Activated CD4-positive, alpha-beta T cell treated with anti-CD3 and anti-CD28 coated beads for 36 hours (primary cell): ENCODE measurements at places on chromosomes 13 and 19. TPM values are rescaled to one million over a fixed set of nuclear protein-coding genes. Genes with fewer than 3 reads are reported as not detected.

- no peaks in the 10 kb centered on the region for H3K27me3 ChIP-seq
Measured at GRCh38 chr13:32530841-32531253, 7.7 kb downstream of the N4BP2L2 start.

DNA sequence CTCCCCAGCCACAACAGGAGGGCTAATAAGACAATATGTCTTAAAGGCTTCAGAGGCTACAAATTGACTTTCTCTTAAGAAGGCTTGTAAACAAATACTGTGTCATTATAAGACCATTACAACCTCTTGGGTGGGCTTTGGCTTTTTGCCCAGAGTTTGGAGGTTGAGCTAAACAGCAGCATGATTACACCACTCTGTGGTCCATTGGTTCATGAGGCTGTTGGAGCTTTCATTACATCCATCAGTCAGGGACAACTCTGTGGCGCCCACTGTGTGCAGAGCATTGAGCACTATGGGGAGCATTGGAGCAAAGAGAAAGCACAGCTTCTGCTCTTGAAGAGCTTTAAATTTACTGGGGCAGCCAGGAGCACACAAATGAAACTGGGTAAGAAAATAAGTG is 75.9 kb downstream of the TNFSF11 start:
- H3K4me3 ChIP-seq, result no peak overlapping the region
- peaks cover 20% of the 10 kb centered on the region for H3K27me3 ChIP-seq
- H3K27ac ChIP-seq, result no peak overlapping the region
- H3K4me1 ChIP-seq, result no peaks in the 10 kb centered on the region
- no peaks in the 10 kb centered on the region for H3K36me3 ChIP-seq

- no peak overlapping the region for H3K27ac ChIP-seq
- DNase-seq, result no peak
- H3K27me3 ChIP-seq, result no peaks in the 10 kb centered on the region
- H3K4me3 ChIP-seq, result no peak overlapping the region
Measured at GRCh38 chr13:83819156-83819555, 63.1 kb downstream of the SLITRK1 start.

DNA sequence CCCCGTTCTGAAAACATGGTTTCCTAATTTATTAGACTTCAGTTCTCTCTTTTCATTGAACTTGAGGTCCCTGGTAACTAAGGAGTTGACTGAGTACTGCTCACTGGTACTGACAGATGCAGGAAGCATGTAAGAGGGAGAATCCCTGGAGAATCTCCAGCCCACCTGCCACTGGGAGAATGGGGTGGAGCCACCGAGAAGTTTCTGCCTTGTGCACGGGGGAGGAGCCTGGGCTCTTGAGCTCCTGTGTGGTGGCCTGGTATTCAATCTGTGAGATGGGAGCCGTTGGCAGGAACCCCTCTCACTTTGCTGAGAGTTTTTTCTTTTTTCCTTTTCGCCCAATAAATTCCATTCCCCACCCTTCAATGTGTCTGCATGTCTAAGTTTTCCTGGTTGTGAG is 13.2 kb upstream of the AKAP11 start:
- DNase-seq, result no peak
- H3K4me1 ChIP-seq, result peaks cover 4% of the 10 kb centered on the region
- no peak overlapping the region for H3K4me3 ChIP-seq
- H3K36me3 ChIP-seq, result no peaks in the 10 kb centered on the region
- no peak overlapping the region for H3K27ac ChIP-seq

DNA sequence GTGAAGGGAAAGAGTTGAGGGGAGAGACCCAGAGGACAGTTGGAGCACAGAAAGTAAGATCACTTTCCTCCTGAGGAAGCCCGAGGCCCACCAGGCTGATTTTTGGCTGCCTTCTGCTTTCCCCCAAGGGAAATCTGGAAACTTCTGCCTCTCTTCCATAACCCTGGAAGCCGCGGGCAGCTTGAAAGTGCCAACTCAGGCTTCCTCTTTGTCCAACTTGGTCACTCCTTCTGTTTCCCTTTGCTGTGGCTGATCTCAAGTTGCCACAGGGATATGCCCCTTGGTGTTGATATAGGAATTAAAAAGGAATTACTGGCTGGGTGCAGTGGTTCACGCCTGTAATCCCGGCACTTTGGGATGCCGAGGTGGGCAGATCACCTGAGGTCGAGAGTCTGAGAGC is 5.7 kb upstream of the CD70 start:
- no peaks in the 10 kb centered on the region for H3K36me3 ChIP-seq
- peaks cover 19% of the 10 kb centered on the region for H3K27me3 ChIP-seq
- H3K27ac ChIP-seq, result no peak overlapping the region

GRCh38 chr13:83980331-83980730 is 98.1 kb upstream of the SLITRK1 start:
- no peaks in the 10 kb centered on the region for H3K27me3 ChIP-seq
- no peaks in the 10 kb centered on the region for H3K36me3 ChIP-seq
- no peak overlapping the region for H3K4me3 ChIP-seq
- no peak for DNase-seq
- H3K4me1 ChIP-seq, result peaks cover 5% of the 10 kb centered on the region

DNA sequence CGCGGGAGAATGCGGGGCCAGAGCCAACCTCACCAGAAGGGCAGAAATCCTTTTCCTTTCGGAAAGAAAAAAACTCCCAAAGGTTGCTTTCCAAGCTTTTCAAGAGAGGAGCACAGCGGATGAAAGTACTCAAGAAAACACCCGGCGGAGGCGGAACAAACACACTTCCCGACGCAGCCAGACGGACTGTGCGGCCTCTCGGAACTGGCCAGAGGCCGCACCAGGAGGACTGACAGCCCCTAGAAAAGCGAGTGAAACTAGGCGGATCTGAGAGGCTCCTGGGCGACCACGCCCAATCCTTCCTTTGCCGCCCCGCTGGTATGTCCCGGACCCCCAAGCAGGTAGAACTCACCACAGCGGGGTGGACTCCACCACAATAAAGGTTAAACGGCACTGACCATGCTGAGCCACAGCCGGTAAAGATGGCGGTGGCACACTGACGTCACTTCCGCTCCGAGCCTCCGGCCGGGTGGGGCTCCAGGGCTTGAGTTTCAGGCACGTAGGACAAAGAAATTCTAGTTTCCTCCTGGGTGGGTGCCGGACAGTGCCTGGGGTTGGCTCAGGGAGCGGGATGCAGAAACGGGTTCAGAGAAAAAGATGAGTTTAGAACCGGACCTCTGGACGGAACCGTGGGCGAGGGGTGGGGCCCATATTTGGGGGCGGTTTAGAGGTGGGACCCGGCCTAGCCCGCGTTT is at the start of gene ZNF562:
Gene ZNF562, minus strand, starts transcription at position 438 of the 695 bp plus-strand sequence. CDS start 14,356 bp downstream, outside the sequence.
- no peaks in the 10 kb centered on the region for H3K27me3 ChIP-seq
- H3K4me1 ChIP-seq, result peaks cover 30% of the 10 kb centered on the region
- DNase-seq, result peak; percentile 91
- peak within 1 kb of the TSS; percentile 94 for H3K4me3 ChIP-seq
- peak within 1 kb of the TSS; percentile 97 for H3K27ac ChIP-seq

DNA sequence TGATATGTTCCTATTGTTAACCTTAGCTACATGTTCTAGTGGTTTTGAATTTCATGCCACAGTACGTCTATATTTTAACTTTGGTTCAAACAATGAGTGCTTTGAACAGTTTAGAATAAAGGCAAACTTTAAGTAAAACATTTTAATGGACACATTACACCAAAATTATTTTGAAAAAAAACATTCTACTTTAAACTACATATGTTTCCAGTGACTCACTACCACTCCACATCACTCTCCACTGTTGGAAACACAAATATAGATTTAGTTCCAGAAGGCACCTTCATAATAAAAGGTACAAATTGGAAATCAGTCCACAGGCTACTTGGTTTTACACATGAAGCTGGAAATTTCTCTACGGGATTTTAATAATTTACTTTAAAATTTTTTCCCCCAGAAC is 373.5 kb downstream of the MYO16 start:
- no peak overlapping the region for H3K4me3 ChIP-seq
- no peaks in the 10 kb centered on the region for H3K4me1 ChIP-seq
- H3K36me3 ChIP-seq, result no peaks in the 10 kb centered on the region
- H3K27me3 ChIP-seq, result peaks cover 5% of the 10 kb centered on the region

DNA sequence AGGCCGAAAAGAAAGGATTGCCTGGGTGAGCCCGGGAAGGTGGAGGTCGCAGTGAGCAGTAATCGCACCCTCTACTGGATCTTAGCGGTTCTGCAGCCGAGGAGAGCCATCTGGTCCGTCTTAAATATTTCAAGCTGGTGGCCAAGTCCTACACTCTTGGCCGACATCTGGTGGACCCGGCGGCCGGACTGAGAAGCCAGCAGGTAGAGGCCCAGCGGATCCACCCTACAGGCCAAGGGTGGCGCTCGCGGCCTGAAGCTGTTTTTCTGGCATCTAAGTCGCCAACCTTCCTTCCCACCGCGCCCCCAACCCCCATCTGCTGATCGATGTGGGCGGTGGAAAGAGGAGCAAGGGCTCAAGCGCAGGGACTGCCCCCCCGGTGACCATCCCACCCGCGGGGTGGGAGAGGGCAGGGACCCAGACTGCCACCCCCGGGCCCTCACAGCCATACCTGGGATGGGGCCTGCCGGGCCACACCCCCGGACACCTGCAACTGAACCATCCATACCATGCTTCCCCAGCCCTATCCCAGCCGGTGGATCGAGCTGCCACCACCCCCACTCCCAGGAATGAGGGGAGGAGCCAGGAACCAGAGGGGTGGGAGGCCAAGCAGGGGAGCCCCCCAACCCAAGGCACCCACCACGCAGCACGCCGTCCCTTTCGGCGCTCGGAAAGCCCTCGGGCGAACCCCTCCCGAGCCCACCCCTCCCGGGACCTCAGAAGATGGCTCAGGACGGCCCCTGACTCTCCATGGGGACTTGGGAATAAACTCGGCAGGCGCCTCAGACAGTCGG is 46.3 kb upstream of the ZNF730 start:
- DNase-seq, result peak; percentile 44
- no peaks in the 10 kb centered on the region for H3K4me1 ChIP-seq
- peaks cover 3% of the 10 kb centered on the region for H3K36me3 ChIP-seq
- H3K27me3 ChIP-seq, result peaks cover 28% of the 10 kb centered on the region
- H3K4me3 ChIP-seq, result no peak overlapping the region
- no peak overlapping the region for H3K27ac ChIP-seq

- H3K4me3 ChIP-seq, result no peak overlapping the region
- peaks cover 4% of the 10 kb centered on the region for H3K4me1 ChIP-seq
- no peaks in the 10 kb centered on the region for H3K36me3 ChIP-seq
- H3K27me3 ChIP-seq, result no peaks in the 10 kb centered on the region
- DNase-seq, result no peak
Measured at GRCh38 chr19:13039211-13039789, 44.0 kb downstream of the NFIX start.

GRCh38 chr19:22617614-22618320 is 16.4 kb upstream of the ZNF492 start:
- no peak overlapping the region for H3K4me3 ChIP-seq
- H3K27me3 ChIP-seq, result peaks cover 10% of the 10 kb centered on the region
- no peaks in the 10 kb centered on the region for H3K36me3 ChIP-seq
- H3K27ac ChIP-seq, result no peak overlapping the region

DNA sequence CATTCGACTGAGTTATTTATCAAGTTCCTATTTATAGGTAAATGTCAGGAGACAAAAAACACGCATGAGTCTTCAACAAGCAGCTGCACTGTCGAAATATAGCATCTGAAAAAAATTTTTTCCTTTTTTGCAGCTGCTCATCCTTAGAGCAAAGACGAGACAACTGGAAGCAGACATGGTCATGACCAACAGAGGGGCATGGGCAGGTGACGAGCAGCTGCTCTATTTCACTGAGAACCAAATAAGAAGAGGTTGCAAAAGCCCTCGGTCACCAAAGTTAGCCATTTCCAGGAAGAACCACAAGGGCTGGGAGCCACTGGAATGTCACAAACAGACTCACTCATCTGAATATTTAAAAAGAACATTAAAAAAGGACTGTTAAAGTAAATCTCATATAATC is 22.2 kb downstream of the SOHLH2 start:
- no peaks in the 10 kb centered on the region for H3K36me3 ChIP-seq
- no peak overlapping the region for H3K27ac ChIP-seq
- H3K4me3 ChIP-seq, result no peak overlapping the region

- no peaks in the 10 kb centered on the region for H3K4me1 ChIP-seq
- no peaks in the 10 kb centered on the region for H3K36me3 ChIP-seq
- no peaks in the 10 kb centered on the region for H3K27me3 ChIP-seq
- H3K4me3 ChIP-seq, result no peak overlapping the region
Measured at GRCh38 chr13:53326716-53327115, 298.1 kb downstream of the OLFM4 start.

GRCh38 chr13:30126903-30127428 is 180.4 kb downstream of the KATNAL1 start:
- H3K27ac ChIP-seq, result no peak overlapping the region
- no peaks in the 10 kb centered on the region for H3K27me3 ChIP-seq
- no peak for DNase-seq
- H3K4me1 ChIP-seq, result no peaks in the 10 kb centered on the region
- H3K4me3 ChIP-seq, result no peak overlapping the region

GRCh38 chr19:913080-913748 is at the start of gene R3HDM4:
TSS of gene R3HDM4 (minus strand) at chr19:913219. CDS start at chr19:913157, 62 bp downstream.
- peaks cover 8% of the 10 kb centered on the region for H3K36me3 ChIP-seq
- peak within 1 kb of the TSS; percentile 90 for H3K27ac ChIP-seq
- no peaks in the 10 kb centered on the region for H3K27me3 ChIP-seq
- H3K4me3 ChIP-seq, result peak within 1 kb of the TSS; percentile 79
- peaks cover 32% of the 10 kb centered on the region for H3K4me1 ChIP-seq
- DNase-seq, result peak; percentile 92

- H3K4me3 ChIP-seq, result no peak overlapping the region
- no peak for DNase-seq
- no peaks in the 10 kb centered on the region for H3K27me3 ChIP-seq
- no peak overlapping the region for H3K27ac ChIP-seq
Measured at GRCh38 chr13:88281841-88282240, 610.7 kb downstream of the SLITRK5 start.

DNA sequence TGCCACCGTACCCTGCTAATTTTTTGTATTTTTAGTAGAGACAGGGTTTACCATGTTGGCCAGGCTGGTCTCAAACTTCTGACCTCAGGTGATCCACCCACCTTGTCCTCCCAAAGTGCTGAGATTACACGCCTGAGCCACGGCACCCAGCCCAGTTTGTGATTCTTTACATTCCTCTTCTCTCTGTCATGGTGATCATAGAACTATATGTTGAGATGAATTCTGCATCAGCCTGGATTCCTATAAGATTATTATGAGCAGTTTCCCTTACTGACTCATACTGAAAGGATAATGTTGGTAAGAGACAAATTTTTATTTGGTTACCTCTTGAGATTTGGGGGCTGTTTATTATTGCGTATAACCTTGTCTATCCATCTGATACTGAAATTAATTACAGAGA is 121.5 kb upstream of the CSNK1A1L start:
- no peaks in the 10 kb centered on the region for H3K4me1 ChIP-seq
- H3K36me3 ChIP-seq, result no peaks in the 10 kb centered on the region
- DNase-seq, result no peak
- H3K27ac ChIP-seq, result no peak overlapping the region

GRCh38 chr19:16402041-16402440 is 69.7 kb downstream of the EPS15L1 start:
- DNase-seq, result no peak
- no peaks in the 10 kb centered on the region for H3K27me3 ChIP-seq
- H3K4me3 ChIP-seq, result no peak overlapping the region
- no peak overlapping the region for H3K27ac ChIP-seq
- H3K36me3 ChIP-seq, result peaks cover 38% of the 10 kb centered on the region

GRCh38 chr13:93425411-93425810 is 198.8 kb downstream of the GPC6 start:
- no peak overlapping the region for H3K4me3 ChIP-seq
- no peak overlapping the region for H3K27ac ChIP-seq
- H3K27me3 ChIP-seq, result no peaks in the 10 kb centered on the region
- H3K4me1 ChIP-seq, result no peaks in the 10 kb centered on the region
- no peaks in the 10 kb centered on the region for H3K36me3 ChIP-seq
- DNase-seq, result no peak

CD37 gene
- total RNA-seq, result 152 TPM

PLEKHJ1 gene
- total RNA-seq, result 38.4 TPM

NPAS1 gene
- 0.50 TPM for total RNA-seq

FAM83E gene
- total RNA-seq, result 4.1 TPM

KLHL1 gene
- not detected for total RNA-seq

TYROBP gene
- not detected for total RNA-seq

SLC25A42 gene
- total RNA-seq, result 10.4 TPM

TNFSF9 gene
- 0.57 TPM for total RNA-seq

NOVA2 gene
- 0.02 TPM for total RNA-seq

CABP5 gene
- not detected for total RNA-seq

BRME1 gene
- 5.5 TPM for total RNA-seq
